HL-60 (cell line): ENCODE measurements at places on chromosomes 5 and 9.

DNA sequence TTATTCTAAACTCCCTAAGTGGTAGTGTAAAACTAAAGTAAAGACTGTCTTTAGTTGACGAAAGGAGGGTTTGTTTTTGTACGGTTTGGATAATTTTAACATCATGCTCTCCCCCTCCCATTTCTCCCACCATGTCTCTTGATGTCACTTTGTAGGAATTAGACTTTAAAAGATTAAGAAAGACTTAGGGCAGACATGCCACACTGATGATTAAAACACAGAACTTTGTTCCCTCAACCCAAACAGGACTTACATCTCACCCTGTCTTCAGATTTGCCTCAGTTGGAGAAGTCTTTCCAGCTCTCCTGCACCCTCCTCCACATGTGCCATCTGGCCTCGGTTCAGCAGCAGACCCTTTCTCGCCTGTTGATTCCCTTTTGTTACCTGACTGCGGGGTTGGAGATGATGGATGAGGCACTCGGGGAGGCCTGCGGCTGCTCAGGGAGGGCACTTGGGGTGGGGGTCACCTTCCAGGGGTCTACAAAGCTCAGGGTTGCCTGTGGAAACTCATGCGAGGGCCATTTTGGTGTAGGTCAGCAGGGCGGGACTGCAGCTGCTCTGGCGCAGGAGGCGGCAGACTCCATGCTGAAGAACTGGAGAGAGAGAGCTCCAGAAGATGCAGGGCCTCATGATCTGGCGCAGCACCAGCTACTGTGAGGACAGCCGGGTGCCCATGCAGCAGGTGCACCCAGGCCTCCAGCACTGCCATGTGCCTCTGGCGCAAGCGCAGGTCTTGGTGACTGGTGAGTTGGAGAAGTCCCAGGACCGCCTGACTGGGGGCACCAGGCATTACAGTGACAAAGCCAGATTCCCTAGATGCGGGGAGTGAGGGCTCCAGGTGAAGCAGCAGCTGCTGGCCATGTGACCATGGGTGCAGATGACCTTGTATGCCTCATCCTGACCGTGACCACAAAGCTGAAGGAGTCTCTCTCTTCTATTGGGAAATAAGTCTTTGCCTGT lies 24.5 kb upstream of the EXOC3 start:
- peak; percentile 79 for DNase-seq

- DNase-seq, result no peak
These were observed 21.5 kb downstream of the EXOC3 start for GRCh38 chr5:464446-464842.

DNA sequence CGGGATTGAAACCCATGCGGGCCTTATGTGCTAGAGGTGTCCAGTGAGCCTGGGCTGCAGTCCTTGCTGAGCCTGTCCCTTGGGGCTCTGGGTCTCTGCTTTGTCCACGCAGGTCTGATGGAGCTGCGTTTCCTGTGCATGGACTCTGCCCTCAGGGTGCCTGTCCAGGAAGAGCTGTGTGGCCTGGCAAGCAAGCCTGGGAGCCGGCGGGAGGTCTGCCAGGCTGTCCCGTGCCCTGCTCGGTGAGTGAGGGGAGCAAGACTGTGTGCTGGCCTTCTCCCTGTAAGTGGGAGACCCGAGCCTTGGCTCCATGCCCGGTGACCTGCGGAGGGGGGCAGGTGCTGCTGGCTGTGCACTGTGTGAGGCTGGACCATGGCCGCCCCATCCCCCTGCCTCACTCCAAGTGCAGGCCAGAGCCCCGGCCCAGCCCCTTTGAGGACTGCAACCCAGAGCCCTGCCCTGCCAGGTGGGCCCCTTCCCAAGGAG lies 11.2 kb upstream of the CACFD1 start:
- no peak for DNase-seq

DNA sequence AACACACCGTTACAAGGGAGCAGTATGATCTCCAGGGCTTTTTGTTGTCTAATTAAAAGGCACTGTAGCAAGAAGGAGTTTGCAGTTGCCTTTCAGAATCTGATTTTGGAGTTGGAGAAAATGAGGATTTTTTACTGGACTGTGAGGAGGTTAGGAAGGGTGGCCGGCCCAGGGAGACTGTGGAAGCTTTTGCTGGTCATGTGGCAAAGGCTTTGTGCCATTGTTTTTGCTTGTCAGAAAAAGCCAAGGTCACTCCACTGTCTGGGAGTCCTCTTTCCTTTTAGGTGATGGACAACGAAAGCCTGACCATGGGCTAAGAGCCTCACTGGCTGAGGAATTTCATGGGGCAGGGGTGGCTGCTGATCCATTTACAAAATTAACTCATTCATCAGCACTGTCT lies 10.3 kb upstream of the WHRN start:
- DNase-seq, result no peak

- no peak for DNase-seq
These were observed 43.5 kb upstream of the DNAH5 start for GRCh38 chr5:13987843-13988464.

GRCh38 chr5:12109075-12109688 lies 204.9 kb upstream of the CTNND2 start:
- no peak for DNase-seq

- no peak for DNase-seq
These were observed 5.0 kb upstream of the SET start for GRCh38 chr9:128684065-128684324.

DNA sequence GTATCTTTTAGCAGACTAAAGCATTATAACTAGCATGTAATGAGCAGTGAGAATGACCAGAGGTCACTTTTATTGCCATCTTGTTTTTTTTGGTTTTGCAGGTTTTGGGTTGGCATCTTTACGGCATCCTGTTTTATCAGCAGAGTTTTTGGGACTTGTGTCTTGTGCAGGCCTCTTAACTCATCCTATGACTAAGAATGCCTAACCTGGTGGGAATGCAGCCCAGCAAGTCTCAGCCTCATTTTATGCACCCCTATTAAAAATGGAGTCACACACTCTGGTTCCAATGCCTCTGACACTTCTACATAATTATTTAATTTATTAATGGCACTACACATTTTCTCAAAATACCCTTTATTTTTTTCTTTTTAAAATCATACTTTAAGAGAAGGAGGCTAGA lies 726.5 kb upstream of the RIOK2 start:
- no peak for DNase-seq

DNA sequence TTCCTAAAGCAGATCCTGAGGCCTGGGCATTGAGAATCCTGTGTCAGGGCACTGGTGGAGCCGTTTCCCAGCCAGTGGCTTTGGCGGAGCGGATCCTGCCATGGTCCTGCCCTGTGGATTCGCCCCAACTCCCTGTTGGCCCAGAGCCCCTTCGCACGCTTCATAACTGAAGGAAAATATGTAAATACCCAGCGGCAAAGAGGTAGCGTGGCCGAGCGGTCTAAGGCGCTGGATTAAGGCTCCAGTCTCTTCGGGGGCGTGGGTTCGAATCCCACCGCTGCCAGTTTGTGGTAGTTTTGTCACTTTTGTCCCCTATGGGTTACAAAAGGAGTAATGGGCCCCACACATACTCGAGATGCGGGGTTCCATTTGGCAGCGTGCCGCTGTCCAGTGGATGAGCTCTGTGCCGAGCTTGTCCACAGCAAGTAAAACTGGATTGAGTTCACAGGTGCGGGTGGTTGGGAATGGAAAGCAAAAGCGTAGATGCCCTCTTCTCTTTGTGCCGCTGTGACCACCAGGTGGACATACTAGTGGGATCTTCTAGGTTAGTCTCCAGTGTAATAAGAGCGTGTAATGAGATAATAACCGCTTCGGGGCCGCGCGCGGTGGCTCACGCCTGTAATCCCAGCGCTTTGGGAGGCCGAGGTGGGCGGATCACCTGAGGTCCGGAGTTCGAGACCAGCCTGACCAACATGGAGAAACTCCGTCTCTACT lies 17.3 kb downstream of the TRIM7 start:
- peak; percentile 67 for DNase-seq

GRCh38 chr5:7874639-7875038 lies 5.7 kb downstream of the MTRR start:
- no peak for DNase-seq

DNA sequence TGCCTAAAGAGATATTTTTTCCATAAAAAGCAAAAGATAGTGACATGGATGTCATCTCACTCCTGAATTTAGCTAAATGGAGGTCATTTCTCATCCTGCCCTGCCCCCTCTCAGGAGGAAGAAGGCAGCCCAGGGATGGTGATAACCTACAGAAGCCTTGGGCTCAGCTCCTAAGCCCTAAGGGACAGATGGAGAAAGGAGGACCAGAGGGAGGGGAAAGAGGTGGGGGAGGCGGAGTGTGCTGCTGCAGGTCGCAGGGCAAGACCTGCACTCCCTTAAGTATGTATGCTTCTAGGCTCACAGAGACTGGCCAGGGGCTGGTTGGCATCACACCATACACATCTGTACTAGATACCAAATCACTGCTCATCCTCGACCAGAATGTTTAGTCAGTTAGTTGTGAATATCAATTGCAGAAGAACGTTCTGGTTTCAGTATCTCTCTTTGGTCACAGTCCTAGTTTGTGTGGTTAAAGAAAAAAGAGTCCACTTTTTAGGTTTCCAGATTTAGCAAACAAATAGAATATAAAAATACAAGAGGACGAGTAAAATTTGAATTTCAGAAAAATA lies 18.4 kb upstream of the CDKN2AIPNL start:
- DNase-seq, result no peak
